ENCODE measurements at places on chromosomes 12 and 14.

- no peak for DNase-seq
Observed at GRCh38 chr14:90602088-90602687, 205.4 kb downstream of the CALM1 start.

GRCh38 chr12:52307836-52308805 lies 13.1 kb downstream of the KRT83 start:
- peak; percentile 45 for DNase-seq

- DNase-seq = peak; percentile 32
Observed at GRCh38 chr12:96070670-96071279, 35.4 kb upstream of the LTA4H start.

DNA sequence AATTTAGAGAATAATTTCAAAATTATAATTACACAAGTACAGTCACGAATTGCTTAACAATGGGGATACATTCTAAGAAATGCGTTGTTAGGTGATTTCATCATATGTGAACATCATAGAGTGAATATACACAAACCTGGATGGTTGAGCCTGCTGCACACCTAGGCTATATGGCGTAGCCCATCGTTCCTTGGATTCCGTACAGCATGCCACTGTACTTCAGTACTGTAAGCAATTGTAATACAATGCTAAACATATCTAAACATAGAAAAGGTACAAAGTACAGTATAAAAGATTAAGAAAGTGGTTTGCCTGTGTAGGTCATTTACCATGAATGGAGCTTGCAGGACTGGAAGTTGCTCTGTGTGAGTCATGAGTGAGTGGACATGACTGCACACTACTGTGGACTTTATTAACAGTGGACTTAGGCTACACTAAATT lies 286.2 kb downstream of the CACNA1C start:
- peak; percentile 75 for DNase-seq

All from fibroblast of skin of right biceps (primary cell).